ENCODE measurements at places on chromosomes 13 and 19.

DNA sequence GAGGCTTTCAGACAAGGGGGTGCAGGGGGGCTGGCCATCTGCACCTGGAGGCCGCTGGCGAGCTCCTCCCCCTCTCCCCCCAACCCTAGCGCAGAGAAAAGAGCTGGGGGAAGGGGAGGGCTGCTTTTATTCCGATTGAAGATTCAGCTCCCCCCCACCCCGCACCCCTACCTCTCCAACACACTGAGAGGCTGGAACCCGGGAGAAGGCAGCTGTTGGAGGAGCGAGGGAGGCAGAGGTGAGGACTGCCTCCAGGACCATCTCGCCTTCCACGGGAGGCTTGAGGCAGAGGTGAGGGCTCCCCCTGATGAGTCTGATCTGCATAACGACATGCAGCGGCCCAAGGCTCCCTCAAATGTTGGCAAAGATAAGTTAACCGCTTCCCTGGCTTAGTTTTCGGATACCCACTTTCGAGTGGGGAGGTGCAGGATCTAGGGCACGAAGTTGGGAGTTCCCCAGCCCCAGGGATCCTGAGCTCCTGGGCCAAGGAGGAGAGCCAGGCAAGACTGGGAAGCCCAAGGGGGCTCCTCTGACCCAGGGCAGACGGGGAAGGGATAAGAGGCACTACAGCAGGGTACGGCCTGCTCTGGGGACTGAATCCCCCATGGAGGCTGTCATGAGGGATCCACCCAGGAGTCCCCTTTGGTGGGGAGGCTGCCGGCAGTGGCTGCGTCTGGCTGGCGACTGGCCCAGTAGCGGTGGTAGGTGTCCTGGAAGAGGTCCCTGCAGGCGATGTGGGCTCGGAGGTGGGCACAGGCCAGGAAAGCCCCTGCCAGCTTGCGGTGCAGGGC lies 1.2 kb upstream of the NUMBL start:
- no peak for DNase-seq

DNA sequence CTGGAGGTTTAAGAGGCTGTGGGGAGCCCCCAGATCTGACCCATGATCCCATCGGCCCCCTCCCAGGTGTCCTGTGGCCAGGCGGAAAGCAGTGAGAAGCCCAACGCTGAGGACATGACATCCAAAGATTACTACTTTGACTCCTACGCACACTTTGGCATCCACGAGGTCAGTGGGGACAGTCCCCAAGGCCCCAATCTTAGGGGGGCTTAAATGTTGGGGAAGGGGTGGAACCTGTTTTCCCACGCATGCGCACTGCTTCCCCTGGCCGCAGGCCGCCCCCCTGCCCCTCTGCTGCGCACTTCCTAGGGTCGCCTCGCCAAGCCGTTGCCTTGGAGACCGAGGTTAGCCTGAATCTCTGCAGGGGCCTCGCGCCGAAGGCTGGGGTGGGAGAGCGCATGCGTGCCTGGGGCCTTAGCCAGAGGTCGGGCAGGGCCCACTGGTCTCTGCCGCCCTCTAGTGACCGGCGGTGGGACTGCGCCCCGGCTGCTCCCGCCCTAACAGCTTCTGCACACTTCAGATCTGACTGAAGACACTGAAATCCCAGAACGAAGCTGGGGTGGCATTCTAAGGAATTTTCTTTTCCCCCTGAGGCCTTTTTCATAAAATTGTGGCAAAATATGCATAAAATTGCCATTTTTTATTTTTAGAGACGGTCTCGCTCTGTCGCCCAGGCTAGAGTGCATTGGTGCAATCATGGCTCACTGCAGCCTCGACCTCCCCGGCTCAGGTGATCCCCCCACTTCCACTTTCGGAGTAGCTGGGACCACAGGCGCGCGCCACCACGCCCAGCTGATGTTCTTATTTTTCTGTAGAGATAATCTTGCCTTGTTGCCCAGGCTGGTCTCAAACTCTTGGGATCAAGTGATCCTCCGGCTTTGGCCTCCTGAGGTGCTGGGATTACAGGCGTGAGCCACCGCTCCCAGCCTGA lies 3.6 kb downstream of the PRMT1 start:
- peak; percentile 97 for DNase-seq

GRCh38 chr13:76383676-76384461 lies 502.3 kb downstream of the KCTD12 start:
- no peak for DNase-seq

DNA sequence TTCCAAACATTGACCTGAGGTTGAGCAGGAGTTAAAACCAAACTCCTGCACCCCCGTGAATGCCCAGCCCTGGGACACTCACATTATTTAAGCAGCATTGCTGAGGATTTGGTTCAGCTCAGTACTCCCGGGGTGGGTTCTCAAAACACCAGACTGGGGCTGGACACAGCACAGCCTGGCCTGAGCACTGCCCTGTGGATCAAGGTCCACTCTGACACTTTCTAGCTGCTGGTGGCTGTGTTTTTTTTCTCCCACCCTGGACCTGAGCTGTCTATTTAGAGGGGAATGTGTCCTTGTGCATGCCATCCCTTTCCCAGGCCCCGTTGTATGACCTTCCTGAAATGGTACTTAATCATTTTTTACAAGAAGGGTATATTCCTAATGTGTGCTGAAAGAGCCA lies 94.7 kb upstream of the GJB6 start:
- DNase-seq, result no peak

GRCh38 chr13:49539746-49540145 lies 44.0 kb downstream of the PHF11 start:
- no peak for DNase-seq

- DNase-seq, result no peak
Observed at GRCh38 chr13:66266348-66266747, 963.8 kb downstream of the PCDH9 start.

- DNase-seq, result no peak
Observed at GRCh38 chr13:65670014-65670625, 1560.0 kb downstream of the PCDH9 start.

GRCh38 chr13:99650410-99650809 lies 149.1 kb downstream of the TM9SF2 start:
- no peak for DNase-seq

- no peak for DNase-seq
Observed at GRCh38 chr13:26498656-26499601, 58.6 kb upstream of the WASF3 start.

DNA sequence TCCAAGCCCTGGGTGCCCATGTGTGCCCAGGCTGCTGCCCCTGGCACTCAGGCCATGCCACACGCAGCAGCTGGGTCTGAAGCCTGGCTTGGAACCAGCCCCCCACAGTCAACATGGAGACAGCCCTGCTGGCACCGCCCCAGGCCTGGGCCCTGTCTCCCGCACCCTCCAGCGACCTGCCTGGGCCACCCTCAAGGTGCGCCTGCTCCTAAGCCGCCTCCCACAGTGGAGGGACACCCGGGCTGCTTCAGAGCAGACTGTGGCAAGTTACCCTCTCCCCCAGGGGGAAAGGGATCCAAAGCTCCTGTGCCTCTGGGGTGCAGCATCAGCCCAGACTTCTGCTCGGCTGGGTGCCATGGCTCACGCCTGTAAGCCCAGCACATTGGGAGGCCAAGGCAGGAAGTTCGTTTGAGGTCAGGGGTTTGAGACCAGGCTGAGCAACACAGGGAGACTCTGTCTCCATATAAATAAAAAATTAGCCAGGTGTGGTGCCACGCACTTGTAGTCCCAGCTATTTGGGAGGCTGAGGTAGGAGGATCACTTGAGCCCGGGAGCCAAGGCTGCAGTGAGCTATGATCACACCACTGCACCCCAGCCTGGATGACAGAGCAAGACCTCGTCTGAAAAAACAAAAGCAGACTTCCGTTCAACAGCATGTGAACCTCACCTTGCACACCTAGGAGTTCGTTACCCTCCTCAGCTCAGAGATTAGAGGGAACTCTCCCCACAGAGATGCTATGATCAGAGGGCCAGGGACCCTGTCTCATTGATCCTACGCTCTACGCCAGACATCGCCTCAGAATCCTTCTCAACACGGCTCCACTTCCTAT lies 15.6 kb downstream of the ELL start:
- no peak for DNase-seq

DNA sequence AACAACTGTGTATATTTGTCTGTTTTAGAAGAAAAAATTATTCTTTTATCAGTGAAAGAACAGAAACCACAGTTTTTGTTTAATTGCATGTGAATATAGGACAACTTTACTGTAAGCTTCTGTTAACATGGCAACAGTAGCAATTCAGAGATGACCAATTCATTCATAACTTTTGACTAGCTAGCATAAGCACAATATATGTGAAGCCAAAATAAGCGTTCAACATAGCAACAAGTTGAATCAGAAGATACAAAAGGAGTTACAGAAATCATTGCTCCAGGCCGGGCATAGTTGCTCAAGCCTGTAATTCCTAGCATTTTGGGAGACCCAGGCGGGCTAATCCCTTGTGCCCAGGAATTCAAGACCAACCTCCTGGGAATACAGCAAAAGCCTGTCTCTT lies 197.1 kb upstream of the GPC6 start:
- no peak for DNase-seq

DNA sequence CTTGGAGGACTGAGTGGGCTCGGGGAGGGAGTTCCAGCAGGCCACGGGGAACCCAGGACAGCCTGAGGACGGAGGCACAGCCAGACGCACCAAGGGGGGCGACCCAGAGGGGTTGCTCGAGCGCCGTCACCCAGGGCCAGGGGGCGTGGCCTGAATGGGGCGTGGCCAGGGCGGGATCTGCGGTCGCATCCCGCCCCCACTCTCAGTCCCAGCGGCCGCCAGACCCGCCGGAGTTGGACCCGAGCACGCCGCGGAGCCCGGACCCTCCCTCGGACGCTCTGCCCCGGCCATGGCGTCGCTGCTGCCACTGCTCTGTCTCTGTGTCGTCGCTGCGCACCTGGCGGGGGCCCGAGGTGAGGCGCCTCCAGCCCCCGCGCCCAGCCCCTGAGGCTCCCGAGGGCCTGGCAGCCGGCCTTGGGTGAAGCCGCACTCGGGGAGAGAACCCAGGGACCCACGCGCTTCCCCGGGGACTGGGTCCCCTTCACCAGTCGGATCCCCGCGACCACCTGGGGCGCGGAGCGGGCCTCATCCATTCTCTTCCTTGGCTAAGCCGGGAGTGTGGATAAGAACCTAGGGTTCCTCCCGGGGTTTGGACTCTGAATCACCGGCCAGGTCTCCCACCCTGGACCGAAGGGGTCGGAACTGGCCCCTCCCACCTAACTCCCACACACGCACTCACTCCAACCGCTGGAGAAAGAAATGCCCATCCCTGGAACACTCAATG lies at the start of gene CILP2:
Gene CILP2 (plus strand): TSS at position 205 of the 724 bp plus-strand sequence. CDS start 85 bp downstream, at position 290.
- no peak for DNase-seq

DNA sequence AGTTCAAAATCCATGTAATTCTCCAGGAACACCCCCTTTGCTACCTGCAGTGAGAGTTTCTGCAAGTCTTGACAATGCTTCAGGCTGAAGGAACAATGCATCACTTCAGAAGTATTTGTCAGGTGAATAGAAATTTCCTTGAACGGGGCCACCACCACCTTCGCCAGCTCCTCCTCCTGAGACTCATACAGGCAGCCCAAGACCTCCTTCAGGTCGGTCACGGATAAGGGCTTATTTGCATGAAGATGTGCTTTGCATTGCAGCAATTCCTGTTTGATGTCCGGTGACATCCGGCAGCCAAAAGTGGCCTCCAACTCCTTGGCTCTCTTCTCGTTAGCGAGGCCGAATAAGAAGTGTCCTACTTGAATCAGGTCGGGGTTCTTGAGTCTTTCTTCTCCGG lies 8.4 kb downstream of the NLRP7 start:
- DNase-seq, result no peak

GRCh38 chr13:113781571-113781970 lies 22.5 kb downstream of the TMEM255B start:
- no peak for DNase-seq

DNA sequence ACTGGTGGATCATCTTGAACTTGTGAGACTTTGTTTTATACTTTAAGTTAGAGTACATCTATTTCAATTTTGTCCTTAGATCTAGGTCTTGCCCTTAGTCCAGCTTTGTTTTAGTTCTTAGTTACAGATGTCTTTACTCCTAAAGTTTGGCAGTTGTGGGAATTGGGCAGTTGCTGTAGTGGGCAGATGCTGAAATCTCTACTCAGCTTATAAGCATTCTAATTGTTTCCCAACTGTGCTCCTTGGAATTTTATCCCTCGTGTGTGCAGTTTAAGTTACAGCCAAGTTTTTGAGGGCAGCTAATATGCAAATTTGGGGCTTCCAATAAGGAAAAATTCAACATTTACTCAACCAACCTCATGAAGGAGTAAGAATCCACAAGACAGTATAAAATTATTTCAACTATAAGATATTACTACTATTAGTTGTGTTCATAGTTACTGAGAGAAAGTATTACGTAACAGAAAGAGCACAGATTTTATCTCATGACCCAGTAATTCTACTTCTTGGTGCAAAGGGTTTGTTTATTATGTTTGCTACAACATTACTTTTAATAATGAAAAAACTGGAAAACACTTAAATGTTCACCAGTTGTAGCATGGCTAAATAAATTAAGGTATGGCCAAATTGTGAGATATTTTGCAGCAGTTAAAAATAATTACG lies 32.9 kb downstream of the CCDC122 start:
- DNase-seq, result no peak
